ENCODE measurements at places on chromosomes 7 and 10.

DNA sequence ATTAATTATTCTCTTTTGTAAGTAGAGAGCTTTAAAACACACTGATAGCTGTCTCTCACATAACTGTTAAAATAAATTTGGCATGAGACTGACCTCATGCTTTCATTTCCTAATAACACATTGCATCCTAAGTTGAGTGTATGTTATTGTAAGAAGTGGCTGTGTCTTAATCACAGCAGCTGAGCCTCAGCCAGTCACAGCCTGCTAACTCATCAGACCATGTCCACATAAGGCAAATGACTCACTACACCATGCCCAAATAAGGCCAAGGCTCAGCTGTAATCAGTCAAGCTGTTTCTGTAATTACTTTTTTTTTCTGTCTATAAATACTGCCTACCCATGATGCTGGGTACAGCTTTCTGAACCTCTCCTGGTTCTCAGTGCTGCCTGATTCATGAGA, 860.9 kb downstream of the XPNPEP1 start:
- no peak for DNase-seq

- DNase-seq = no peak
Measured at GRCh38 chr7:8037151-8037550, 68.6 kb downstream of the GLCCI1 start.

DNA sequence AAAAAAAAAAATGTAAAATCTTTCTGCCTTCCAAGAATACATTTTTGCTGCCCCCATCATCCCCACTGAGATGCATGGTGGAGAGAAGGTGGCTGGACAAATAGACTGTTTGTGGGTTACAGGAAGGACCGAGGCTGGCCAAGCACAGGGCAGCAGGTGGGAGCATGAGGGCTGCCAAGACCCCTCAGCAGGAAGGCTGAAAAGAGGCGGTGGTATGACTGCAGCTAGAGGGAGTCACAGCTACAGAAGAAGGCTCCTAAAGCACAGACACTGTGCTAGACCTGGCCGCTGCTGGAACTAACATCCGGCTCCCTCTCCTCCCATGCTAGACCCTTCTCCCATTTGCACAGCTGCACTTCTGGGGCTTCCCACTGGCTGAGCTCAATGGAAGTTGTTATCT, 289.6 kb downstream of the TCERG1L start:
- no peak for DNase-seq

GRCh38 chr7:17696422-17696821, 243.9 kb downstream of the SNX13 start:
- DNase-seq = no peak

GRCh38 chr7:81714306-81714705, 55.5 kb downstream of the HGF start:
- no peak for DNase-seq

DNA sequence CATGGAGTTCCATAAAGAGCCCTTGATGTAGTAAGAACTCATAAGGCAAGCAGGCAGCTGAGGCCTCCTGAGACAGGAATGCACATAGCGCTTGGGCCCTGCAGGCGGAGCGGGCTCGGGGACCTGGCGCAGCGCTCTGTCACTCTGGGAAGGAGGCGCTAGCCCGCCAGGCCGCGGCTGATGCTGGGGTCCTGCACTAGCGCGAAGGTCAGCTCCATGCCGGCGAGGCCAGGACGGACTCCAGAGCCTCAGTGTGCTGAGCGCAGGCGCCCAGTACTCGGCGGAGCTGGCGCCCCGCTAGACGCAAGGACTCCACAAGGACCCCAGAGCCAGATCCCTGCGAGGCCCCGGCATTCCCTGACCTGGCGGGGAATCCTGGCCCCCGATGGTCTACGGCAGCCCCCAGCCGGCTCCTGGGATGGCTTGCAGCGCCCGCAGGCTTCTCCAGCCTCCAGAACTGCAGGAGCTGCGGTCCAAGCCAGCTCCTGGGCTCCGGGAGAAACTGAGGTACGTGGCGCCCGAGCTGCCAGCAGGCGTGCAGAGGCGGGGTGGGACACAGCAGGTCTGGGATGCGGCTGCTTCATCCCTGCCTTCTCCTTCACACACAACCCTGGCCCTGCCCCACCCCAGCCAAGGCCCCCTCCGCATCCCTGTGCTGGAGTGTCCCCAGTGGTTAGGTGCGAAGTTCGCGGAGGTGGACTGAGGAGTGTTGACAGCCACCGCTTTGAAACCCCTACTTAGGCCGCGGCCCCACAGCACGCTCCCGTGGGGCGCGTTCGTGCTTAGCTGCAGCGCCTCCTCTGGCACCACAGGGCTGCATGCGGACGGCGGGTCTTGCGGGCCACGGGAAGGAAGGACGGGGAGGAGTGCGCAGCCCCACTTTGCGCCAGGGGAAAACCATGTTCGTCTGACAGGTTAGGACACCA, 761.5 kb upstream of the POM121L12 start:
- no peak for DNase-seq

DNA sequence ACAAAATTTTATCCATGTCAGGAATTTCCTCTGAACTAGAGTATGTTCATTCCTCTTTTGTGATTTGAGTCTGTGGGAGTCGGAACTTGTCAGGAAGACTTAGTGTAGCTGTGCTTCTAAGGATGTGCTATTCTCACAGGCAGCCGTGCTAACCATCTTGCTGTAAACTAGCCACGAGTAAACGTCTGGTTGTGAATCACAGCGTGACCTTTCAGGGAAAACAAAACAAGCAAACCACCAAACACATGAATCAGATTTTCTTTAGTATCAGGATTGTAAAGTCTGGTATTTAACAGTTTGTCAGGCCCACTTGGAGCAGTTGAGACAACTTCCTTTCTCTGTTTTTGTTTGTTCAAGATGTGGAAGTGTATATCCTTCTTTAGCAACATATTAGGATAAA, 32.0 kb downstream of the AUTS2 start:
- no peak for DNase-seq

- no peak for DNase-seq
Measured at GRCh38 chr7:34155220-34155908, 250.0 kb downstream of the BMPER start.

DNA sequence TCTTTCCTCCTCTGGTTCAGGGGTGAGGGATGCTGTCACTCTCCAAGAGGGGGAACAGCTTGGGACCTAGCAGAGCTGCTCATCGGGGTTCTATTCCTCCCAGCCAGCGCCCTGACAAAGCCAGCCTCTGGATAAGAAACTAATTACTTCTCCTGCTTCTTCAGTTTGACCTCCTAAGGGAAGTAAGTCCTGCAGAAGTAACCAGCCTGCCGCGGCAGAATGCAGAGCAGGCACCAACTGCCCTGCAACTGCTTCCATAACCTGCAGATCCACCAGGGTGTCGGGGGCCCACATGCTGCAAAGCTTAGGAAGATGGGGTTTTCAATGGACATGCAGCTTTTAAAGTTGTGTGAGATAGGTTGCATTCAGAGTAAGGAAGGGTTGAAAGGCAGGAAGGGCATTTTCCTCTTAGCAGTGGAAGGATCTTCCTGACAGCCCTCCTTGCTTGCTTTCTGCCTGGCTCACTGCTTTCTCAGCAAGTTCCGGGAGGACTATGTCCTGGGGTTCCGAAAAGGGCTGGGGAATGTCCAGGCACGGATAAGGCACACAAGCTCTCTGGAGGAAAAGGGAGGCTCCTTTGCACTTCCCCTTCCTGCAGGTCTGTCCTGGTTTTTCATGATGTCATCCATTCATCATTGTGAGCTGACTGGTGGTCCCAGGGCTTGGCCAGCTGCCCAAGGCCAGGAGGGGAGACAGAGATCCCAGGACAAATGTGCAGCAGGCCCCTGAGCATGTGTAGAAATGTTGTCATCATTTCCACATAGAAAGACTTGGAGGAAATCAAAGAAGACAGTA, 24.3 kb upstream of the CALU start:
- no peak for DNase-seq

GRCh38 chr10:113425541-113425951, 127.3 kb upstream of the HABP2 start:
- DNase-seq = no peak

GRCh38 chr10:132417257-132417910, 20.4 kb downstream of the PWWP2B start:
- no peak for DNase-seq

DNA sequence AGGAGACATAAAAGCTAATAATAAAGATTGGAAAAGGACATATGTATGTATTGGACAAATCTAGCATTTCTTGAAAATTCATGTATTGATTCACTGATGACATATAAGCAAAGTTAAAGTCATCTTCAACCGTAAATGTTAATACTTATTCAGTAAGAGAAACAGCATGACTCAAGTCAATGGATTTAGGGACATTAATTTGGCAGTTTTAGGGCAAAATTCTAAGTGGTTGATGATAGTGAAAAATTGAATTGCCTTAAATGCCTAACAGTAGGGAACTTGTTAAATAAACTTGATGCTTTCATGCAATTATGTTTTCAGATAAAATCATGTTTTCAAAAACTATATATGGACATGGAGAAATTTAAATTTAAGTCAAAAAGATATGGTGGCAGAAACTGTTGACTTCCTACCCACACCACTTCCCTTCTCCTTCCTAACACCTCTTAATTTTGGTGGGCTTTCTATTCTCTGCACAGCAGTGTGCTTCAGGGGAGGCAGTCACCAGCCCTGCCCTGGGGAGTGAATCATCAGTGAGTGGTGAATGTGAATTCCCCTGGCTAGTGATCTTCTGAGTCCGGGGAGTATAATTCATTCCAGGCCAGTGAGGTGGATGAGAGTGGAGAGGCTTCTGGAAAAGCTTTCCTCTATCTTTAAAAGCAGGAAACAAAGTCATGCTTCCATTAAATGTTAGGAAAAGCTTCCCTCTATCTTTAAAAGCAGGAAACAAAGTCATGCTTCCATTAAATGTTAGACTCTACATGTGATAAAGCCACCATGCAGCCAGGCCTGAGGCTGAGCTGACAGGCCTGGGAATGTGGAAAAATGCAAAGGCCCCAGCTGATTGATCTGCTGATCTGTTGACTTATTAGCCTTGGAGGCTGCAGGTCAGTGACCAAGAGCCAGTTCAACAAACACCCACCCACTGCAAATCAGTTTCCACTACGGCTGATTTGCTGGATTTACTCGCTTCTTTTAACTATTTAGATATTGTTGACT, 25.2 kb upstream of the ITGB1 start:
- DNase-seq = no peak

DNA sequence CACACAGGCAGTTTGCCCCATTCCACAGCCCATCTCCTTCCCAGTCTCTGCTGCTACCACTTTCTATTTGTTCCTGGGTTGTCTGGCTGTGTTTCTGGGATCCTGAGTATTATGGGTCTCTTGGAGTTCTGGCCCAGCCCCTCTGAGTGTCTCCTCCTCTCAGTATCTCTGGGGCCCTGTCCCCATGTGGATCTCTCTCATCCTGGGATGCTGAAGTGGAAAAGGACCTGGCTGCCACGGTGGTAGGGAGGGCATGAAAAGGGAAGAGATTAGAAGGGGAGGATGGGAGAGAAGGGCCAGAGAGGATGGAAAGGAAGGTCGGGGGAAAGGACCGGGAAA, 54.5 kb upstream of the LBX1 start:
- no peak for DNase-seq

DNA sequence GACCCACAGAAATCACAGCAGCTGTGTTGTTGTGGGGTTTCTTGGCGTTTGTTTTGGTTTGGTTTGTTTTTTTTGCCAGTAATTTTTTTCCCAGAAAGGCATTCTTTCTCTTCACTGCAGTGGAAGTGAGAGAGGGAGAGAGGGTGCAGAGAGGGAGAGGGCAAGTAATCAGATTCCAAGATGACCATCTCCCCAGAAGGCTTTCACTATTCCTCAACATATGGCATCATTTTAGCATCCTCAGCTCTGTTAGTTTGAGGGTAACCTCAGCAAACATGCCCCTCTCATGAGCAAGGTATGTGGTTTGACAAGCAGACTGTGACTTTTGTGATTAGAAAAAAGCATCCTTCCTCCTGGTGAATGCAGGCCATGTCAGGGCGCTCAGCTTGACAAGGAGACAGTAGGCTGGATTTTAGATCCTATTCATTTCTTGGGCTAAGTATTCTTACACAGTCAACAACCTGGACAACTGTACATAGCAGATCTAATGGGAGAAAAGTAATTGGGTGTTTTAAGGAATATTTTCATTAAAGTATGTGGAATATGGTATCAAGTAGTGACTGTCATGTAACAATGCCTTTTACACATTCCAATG, 86.3 kb upstream of the PIK3CG start:
- DNase-seq = no peak

DNA sequence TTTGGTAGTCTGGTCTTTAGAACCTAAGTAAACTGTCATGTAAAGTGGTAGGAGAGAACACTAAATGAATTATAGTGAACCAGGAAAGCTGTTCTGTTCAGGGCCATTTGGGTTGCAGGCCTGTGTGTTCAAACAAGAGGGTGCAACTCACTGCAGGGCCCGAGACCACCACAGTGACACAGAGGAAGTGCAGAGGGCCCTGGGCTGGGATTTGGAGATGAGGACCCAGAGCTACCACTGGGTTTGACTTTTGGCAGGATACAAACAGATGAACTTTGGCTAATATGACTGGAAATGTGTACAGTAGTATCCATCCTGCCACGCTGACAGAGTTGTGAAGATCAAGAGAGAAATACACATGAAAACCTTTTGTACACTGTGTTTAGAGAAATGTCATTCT, 9.8 kb downstream of the MMP21 start:
- DNase-seq = no peak

DNA sequence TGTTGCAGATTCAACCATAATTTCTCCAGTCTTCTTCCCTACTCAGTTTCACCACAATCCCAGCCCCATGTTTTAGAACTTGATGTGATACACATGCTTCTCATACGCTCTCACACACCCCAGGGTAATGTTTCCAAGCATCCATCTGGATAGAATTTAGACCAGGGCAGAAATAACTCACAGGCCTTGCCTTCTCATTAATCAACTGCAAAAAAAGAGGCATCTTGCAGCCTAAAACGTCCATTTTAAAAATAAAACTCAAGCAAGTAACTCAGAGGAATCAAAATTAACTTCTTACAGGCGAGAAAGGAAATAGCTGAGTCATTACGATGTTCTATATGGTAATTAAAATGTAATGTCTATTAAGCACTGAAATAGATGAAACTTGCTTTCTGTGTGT, 127.2 kb upstream of the RSU1 start:
- no peak for DNase-seq

DNA sequence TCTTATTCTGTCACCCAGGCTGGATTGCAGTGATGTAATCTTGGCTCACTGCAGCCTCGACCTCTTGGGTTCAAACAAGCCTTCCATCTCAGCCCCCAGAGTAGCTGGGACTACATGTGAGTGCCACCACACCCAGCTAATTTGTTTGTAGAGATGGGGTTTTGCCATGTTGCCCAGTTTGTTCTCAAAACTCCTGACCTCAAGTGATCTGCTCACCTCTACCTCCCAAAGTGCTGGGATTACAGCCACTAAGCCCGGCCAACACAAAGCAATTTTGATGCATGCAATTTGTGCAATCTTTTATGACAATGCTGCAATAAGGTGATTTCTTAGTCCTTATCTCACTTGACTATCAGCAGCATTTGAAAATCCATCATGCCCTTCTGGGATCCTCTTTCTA, 333.1 kb downstream of the FRMD4A start:
- DNase-seq = no peak

DNA sequence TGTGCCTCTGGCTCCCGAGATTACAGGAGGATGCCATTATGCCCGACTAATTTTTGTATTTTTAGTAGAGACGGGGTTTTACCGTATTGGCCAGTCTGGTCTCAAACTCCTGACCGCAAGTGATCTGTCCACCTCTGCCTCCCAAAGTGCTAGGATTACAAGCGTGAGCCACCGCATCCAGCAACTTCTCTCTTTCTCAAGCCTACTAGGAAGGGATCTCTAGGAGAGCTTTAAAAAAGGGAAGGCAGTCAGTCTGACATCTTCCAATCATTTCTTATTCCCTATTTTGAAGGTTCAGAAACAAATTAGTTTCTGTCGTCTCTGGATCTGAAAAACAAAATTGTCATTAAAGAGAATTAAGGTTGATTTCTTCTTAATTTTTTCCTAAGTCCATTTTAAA, 2.5 kb upstream of the TMEM26 start:
- no peak for DNase-seq
